Cardiac septum (tissue), 1 donor: ENCODE measurements at places on chromosomes 13 and 19. TPM values are rescaled to one million over a fixed set of nuclear protein-coding genes. Genes with fewer than 3 reads are reported as not detected.

GZMM gene
- total RNA-seq: 0.43 TPM

DNA sequence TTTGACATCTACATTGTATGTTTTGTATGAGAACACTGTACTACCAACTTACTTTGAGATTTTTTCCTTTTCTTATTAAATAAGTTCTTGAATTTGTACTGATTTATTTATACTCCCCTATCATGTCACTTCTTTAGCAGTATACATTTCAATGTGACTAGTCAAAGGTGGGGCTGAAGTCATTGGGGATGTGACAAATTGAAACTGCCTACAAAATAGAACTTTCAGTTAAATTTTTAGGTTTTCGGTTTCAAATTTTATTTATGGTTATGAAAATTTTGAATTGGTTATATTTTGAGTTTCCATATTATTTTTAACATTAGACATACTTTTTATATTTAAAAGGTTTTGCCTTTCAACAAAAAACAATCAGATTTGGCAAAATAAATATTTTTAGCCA, 221.6 kb downstream of the NBEA start:
- DNase-seq: no peak

ZNF699 gene
- total RNA-seq: 4.5 TPM

KCNC3 gene
- total RNA-seq: 3.8 TPM

- DNase-seq: no peak
Measured at GRCh38 chr19:39745643-39746042, 7.8 kb upstream of the CLC start.
